ENCODE measurements at places on chromosomes 11 and 22. TPM values are rescaled to one million over a fixed set of nuclear protein-coding genes. Genes with fewer than 3 reads are reported as not detected.

The PICALM gene
- 285 TPM for polyA plus RNA-seq

The LAYN gene
- 7.3 TPM for polyA plus RNA-seq

The LYVE1 gene
- polyA plus RNA-seq, result 67.9 TPM

The P2RX6 gene
- 0.92 TPM for polyA plus RNA-seq

The FJX1 gene
- 18.2 TPM for polyA plus RNA-seq

The TRIM66 gene
- 13.1 TPM for polyA plus RNA-seq

The FOSL1 gene
- 0.11 TPM for polyA plus RNA-seq

The MYBPC3 gene
- polyA plus RNA-seq, result 0.05 TPM

The IGLL1 gene
- 0.51 TPM for polyA plus RNA-seq

The FGF3 gene
- not detected for polyA plus RNA-seq

The UBQLNL gene
- polyA plus RNA-seq, result 0.30 TPM

The RCOR2 gene
- 17.2 TPM for polyA plus RNA-seq

The TRIM49D2 gene
- not detected for polyA plus RNA-seq

The FOLR1 gene
- polyA plus RNA-seq, result 53.3 TPM

The ME3 gene
- 33.4 TPM for polyA plus RNA-seq

The OR52N1 gene
- polyA plus RNA-seq, result not detected

The FAM180B gene
- 0.63 TPM for polyA plus RNA-seq

Data from left renal cortex interstitium (tissue), 4 donors.